KBM-7 (cell line): ENCODE measurements at places on chromosomes 3 and 15.

- DNase-seq = peak; percentile 0
Observed at GRCh38 chr3:68206524-68207117, 552.2 kb upstream of the SUCLG2 start.

- no peak for DNase-seq
Observed at GRCh38 chr3:29936054-29936453, 655.2 kb downstream of the RBMS3 start.

DNA sequence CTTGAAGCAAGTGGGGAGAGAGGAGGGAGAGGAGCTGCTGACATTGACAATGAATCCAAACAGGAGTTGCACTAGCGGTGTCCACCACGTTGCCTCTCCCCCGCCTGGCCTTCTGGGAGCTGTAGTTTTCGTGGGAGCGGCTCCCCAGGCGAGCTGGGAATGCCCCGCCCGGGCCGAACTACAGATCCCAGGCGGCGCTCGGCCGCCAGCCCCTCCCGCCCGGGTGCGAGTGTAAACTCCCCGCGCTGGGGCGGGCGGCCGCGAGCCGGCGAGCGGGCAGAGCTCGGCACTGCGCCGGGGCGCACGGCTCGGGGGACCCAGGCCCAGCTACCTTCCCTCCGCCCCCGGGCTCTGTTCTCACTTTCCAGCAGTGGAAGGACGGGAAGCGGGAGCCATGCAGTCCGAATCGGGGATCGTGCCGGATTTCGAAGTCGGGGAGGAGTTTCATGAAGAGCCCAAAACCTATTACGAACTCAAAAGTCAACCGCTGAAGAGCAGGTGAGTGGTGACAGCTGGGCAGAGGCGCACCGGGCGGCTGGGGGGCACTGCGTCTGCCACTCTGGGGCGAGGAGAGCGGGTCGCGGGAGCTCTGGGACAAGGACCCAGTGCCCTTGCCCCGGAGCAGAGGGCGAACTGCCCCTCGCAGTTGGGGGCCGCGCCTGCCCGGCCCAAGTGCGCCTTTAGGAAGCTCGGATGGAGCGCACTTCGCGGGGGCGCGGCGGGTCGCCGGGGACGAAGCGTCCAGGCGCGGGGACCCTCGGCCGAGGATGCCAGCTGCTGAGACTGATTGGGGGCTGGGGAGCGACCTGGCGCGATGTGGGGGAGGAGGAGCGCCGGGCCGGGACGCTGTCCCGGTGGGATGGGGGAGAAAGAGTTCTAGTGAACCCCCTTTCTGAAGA lies at the start of gene MITF:
TSS of gene MITF (plus strand) at position 261 of the 899 bp plus-strand sequence. CDS start at position 395, 134 bp downstream.
- peak; percentile 90 for DNase-seq

DNA sequence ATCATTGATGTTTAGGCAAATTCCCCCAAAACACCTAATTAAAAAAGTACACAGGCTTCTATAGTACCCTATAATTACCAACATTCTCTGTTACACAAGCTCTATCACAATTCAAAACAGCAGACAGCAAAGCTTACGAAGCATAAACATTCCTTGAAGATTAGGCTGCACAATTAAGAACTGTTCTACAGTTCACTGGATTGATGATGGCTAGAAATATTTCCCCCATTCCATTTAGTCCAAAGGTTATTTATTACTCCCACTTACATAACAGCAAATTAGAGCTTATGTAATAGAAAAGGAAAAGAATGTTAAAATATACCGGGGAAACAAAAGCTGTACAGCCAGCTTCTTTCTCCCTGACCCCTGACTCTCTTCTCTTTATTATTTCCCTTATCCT lies 49.3 kb downstream of the UACA start:
- no peak for DNase-seq

GRCh38 chr3:69378112-69378802 lies 7.6 kb downstream of the FRMD4B start:
- no peak for DNase-seq

DNA sequence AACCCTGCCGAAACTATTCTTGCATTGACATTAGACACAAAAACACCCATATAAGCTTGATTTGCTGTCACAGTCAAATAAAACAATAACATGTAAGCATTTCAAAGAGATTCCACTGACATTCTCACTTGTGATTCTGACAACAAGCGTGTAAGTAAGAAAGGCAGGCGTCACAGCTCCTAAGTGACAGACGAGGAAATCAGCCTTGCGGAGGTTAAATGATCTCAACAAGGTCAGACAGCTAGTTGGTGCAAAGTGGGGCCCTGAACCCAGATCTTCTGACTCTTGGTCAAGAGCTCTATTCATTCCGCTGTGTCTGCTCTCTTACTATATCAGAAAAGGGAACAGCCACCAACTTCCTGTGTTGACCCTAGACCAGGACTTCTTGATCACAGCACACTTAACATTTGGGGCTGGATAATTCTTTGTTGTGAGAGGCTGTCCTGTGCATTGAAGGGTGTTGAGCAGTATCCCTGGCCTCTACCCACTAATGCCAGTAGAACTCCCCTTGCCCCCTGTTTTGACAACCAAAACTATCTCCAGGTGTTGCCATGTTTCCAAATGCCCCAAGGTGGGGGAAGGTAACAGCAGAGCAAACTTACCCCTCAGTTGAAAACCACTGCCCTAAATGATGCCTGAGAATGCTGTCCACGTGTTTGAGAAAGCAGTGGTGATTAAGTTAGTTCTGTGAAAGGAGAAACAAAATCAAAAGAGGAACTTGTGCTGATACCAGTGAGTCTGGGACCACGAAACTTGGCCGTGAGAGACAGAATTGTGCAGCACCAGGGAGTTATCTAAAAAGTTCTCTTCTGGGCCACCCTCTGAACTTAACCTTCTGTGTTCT lies 86.1 kb downstream of the LIPC start:
- DNase-seq = peak; percentile 90

DNA sequence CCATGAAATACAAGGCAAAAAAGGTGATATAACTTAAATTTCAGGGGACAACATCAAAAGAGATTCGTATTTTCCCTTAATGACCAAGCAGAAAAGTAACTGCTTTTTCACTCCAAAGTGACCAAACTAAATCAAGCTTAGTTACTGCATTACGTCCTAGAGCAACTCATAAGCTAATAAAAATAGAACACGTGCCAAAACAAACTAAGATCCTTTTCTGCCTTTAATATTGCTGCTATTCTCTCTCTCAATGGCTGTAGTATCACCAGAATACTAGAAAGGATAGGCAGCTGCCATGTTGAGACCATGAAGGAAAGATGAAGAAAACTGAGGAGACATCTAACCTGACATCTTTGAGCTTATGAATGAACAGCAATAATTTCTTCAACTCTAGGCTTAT lies 43.3 kb downstream of the UBXN7 start:
- DNase-seq = no peak

GRCh38 chr3:51886447-51886846 lies 11.0 kb upstream of the IQCF5 start:
- no peak for DNase-seq

DNA sequence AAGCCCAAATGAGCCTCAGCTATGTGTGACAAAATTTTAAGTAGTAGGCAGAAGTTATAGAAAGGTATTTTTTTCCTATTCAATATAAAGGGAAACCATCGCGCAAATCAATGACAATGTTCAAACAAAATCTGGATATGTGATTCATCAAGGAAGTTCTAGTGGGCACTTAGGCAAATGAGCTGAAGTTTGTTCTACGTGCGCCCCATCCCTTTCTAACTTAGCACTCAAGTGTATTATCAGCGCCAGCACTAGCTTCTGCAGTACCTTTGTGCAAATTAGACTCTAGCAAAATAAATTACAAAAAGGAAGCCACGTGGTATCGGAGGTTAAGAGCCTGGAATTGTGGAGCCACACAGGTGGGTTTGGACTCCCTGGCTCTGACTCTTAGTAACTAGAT lies 91.1 kb downstream of the TBL1XR1 start:
- no peak for DNase-seq

GRCh38 chr3:46477756-46478155 lies 13.1 kb upstream of the LTF start:
- no peak for DNase-seq

- DNase-seq = no peak
Observed at GRCh38 chr3:170622369-170623159, 36.7 kb upstream of the SLC7A14 start.

GRCh38 chr3:44065311-44066094 lies 176.2 kb upstream of the TOPAZ1 start:
- DNase-seq = no peak

- DNase-seq = no peak
Observed at GRCh38 chr3:144264794-144265193, 293.2 kb downstream of the DIPK2A start.
